ENCODE measurements at places on chromosomes 12 and 14.
A peak's percentile ranks its signal among the peaks of the same experiment; 100 is the strongest.

DNA sequence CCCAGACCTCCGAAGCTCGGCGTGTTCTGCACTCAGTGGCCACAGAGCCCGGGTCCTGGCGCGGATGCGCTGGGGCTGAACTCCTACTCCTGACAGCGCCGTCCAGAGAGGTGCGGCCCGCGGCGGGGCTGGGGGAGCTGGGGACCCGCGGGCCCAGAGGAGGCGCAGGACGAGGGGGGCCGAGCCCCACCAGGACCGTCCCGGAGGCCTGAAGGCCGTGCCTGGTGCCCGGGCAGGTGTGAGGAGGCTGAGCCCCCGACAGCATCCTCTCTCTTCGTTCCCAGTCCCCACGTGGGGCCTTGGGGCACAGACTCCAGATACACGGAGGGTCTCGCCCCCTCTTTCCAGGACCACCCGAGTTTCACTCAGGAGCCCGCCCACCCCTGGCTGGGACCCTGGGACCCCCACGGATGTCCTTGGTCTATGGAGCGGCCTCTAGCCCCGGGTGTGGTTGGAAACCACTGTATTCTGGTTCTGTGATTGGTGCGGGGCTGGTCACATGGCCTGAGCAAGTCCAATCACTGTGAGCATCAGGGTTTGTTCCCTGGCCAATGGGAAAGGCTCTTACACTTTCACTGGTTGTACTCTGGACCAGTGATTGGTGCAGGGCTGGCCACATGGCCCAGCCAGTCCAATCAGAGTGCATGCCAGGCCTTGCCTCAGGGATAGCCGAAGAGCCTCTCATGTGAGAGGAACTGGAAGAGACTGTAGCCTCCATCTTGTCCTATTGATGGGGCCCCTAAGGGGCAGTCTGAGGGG, 217.6 kb upstream of the SFSWAP start:
- ATAC-seq, result no peak

GRCh38 chr12:495466-495865, 35.7 kb downstream of the B4GALNT3 start:
- ATAC-seq, result no peak

GRCh38 chr12:57952766-57953165, 11.4 kb downstream of the ATP23 start:
- no peak for ATAC-seq

GRCh38 chr12:19665121-19665900, 226.0 kb downstream of the AEBP2 start:
- no peak for ATAC-seq

DNA sequence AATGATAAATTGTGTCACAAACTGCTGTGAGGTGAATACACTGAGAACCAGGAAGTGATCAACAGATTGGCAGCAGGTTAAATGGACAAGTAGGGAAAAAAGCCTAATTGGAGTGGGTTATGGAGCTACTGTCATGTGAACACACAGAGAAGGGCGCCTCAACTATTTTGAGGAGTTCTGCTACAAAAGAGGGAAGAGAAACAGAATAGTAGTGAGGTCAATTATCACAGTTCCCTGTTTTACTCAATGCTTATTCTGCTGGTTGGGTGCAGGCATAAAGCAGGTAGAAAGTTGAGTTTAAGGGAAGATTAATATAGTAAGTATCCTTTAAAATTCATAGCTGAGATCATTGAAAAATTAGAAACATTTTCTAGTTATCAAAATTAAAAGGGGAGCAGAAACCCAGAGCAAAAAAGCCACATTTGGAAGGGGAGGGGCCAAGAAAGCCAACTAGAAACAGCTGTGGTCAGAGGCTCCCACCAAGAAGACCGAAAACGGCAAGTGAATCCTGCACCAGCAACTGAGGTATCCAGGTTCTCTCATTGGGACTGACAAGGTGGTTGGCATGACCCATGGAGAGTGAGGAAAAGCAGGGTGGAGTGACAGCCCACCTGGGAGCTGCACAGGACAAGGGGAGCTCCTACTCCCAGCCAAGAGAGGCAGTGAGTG, 105.7 kb downstream of the ZC3H14 start:
- no peak for ATAC-seq

GRCh38 chr14:68145036-68145435, 325.5 kb downstream of the RAD51B start:
- no peak for ATAC-seq

DNA sequence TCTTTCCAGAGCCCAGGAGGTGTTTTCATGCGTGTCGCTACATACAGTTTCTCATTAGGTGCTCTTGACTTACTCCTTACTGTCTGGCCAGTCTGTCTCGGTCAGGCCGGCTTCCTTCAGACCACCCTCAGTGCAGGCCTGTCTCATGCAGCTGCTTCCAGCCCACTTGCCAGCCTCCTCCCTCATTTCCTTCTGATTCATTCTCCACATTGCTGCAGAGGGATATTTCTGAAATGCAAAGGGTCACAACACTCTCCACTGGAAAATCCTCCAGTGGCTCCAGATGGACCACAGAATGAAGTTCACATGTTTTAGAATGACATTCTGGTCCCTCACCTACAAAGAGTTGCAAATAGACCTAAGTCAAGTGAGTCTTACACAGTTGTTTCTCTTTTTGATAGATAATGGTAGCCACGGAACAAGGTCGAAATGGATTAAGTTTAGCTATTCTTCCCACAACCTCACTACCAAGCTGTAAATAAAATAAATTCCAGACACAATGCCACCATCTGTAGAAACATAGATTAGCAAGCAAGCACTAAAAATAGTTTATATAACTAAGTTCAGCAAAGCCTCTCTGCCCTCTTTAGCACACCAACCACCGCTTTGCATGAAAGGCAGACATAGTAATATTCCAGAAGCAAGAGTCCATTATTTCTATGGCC, 146.9 kb downstream of the ESR2 start:
- ATAC-seq, result no peak

DNA sequence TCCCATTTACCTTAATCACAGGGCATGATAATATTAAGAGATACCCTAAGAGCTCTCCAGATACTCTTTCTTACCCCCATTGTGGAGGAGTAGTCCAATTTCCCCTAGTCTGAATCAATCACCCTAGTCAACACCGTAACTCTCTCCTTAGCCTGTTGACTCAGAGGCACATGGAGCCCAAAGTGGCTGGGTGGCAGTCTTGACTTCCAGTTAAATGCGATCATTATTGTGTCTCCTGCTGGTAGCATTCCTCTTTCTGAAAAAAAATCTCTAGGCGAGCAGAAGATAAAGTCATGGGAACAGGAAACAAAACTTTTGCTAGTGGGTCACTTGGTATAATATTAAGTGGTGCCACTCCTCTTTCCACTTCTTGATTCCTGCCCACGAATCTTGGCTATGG, 46.4 kb downstream of the EMP1 start:
- no peak for ATAC-seq

- peak; percentile 0 for ATAC-seq
These were observed 723 bp downstream of the NFATC4 start for GRCh38 chr14:24368562-24369252.

DNA sequence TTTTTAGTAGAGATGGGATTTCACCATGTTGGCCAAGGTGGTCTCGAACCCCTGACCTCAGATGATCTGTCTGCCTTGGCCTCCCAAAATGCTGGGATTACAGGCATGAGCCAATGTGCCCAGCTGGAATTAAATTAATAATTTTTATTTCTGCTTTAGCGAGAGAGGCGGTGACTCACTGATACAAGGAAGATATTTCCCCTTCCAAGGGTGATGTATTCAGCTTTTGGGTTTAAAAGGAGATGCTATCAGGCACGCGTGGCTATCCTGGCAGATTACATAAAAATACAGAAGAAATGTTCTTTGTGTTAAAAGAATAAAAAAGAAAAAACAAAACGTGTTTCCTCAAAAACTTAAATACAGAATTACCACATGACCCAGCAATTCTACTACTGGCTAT, 12.4 kb upstream of the P2RX7 start:
- ATAC-seq, result no peak

- ATAC-seq, result no peak
These were observed 47.9 kb upstream of the GARIN2 start for GRCh38 chr14:67141146-67141900.

DNA sequence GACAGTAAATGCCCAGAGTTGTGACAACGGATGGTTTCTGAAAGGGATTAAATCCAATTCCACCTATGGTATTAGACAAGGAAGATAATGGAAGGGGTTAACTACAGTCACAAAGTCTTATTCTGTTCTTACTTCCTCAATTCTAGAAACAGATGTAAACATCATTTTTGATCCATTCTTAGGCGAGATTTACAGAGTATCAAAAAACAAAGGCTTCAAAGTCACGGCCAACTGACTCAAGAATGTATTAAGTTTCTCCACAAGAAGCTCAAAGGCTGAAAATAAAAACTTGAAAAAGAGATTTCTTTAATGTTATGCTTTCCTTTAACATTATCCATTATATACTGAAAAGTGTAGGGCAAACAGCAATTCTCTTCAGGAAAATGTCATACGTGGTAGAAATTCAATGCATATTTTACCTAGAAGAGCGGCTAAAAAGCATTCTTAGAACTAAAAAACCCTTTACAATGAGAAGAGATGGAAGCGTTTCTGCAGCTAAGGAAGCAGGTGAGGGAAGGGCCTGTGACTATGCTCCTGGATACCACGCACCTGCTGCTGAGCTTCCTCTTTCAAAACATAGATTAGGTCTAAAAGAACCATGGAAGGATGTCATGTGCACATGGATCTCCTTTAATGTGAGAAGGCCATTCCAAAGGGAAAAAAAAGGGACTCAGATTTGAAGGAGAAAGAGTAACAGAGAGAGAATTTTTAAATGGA, 185.8 kb downstream of the STXBP6 start:
- ATAC-seq, result no peak

- no peak for ATAC-seq
These were observed 115.2 kb upstream of the RTL1 start for GRCh38 chr14:101018561-101019290.

GRCh38 chr12:80936642-80937390, 918 bp downstream of the LIN7A start:
- ATAC-seq, result peak; percentile 80

- ATAC-seq, result no peak
These were observed 51.3 kb downstream of the JAG2 start for GRCh38 chr14:105117257-105117646.

GRCh38 chr14:106120101-106120500, 593.7 kb downstream of the TMEM121 start:
- ATAC-seq, result no peak

DNA sequence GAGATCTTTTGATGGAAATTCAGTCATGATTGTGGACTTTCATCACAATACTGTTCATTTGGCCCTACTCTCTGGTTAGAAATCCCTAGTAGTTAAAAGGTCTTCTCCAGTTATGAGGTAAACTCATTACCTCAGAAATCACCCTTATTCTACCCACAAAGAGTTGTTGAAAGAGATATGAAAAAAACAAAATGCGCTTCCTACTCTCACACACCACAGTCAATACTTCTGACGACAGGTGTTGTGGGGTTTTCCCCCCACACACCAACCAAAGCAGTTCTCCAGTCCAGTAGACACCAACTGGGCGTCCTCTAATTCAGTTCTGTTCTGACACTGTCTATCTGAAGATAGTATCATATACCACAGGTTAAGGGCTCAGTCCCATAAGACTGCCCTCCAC, 54.9 kb downstream of the TRMT5 start:
- no peak for ATAC-seq

DNA sequence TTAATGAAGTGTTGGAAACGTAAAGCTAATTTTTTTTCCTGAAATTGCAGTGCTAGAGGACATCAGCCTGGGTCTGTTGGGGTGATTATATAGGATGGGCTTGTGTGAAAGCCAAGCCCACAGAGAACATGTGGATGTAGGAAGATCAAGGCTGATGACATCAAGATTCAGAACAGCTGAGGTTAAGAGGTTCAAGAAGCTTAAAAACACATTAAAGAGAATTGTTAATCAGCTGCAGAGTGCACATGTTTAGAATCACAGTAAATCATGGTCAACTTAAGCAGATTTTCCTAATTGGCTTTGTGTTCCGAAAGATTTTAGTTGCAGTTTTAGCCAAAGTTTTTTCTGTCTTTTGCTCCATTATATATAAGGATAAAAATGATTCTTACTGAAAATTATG, 87.9 kb upstream of the PRICKLE1 start:
- ATAC-seq, result no peak

- ATAC-seq, result peak; percentile 11
These were observed 1.2 kb downstream of the DUSP16 start for GRCh38 chr12:12561371-12562015.

GRCh38 chr14:94011795-94012194, 14.3 kb upstream of the OTUB2 start:
- peak; percentile 46 for ATAC-seq

- ATAC-seq, result peak; percentile 78
These were observed 934 bp upstream of the ZC2HC1C start for GRCh38 chr14:75068294-75069120.

DNA sequence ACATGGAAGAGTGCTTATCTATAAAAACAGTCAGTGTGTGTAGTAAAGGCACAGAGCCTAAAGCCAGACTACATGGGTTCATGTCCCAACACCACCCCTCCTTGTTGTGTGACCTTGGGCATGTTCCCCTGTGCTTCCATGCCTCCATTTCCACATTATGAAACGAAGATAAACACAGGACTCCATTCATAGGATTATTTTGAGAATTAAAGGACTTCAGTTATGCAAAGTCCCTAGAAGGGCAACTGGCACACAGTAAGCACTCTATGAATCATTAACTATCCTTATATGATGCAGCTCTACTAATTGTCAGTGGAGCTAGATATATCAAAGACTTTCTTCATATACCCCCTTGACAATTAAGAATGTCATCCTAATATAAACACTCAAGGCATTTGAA, 17.8 kb downstream of the IFNG-AS1 start:
- no peak for ATAC-seq

- ATAC-seq, result peak; percentile 43
These were observed 163.4 kb downstream of the AKAP6 start for GRCh38 chr14:32492457-32492856.

DNA sequence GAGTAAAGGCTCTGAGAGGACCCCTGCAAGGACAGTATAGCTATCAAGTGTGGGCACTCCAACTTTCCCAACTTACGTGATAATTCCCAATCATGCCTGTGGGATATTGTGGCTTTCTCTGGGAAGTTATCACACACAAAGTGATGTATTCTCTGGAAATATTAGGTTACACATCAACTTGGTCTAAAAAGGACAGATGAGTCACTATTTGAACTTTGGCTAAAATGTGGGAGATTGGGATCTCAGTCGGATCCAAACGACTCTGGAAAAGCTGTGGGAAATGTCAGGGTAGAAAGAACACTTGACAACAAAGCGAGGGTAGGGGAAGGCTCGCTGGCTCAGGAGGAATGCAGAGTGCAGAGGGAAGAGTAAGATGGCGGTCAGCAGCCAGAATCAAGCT, 1048.9 kb downstream of the BCL11B start:
- ATAC-seq, result no peak

- ATAC-seq, result no peak
These were observed 2.9 kb upstream of the CMAS start for GRCh38 chr12:22042976-22043669.

GRCh38 chr12:49928471-49928870, 22.1 kb upstream of the AQP2 start:
- ATAC-seq, result no peak

DNA sequence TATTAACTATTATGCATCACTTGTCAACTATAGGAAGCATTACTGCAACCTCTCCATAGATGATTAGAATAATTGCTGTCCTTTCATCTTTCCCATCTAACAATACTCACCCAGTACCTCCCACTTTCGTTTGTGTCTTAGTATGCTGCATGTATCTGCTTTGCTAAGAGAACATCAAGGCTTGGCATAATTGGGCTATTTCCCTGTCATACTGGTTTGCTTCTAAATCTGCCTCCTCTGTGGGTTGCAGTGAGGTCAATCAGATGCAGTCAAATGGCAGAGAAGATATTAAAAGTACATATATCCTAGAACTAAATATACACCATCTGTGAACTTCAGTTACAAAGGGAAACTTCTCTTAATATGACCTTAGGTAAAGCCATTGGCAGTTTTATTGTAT, 710.8 kb downstream of the DIO2 start:
- ATAC-seq, result no peak

Measured in SK-N-SH treated with all-trans-retinoic acid at 6 μM for 48 hours (cell line).